ENCODE measurements at places on chromosomes 1 and 21.

DNA sequence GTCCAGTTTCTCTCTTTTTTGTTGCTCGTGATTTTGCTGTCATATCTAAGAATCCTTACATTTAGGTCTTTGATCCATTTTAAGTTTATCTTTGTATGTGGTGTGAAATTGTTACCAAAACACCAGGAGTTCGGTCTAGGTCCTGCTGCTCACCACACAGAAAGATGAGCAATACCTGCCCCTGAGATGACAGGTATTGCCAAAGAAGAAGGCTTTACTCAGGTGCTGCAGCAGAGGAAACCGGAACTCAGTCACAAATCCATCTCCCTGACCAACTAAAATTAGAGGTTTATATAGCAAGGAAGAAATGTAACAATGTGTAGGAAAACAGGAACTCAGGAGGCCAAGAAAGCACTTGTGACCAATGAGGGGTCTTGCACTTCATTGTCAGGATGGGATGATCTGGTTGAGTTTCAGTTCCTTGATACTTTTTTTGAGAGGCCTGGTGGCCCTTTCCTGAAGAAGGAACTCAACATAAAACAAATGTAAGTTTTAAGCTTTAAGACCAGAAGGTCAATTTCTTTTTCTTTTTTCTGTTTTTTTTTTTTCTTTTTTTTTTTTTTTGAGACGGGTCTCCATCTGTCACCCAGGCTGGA is 16.5 kb upstream of the SETDB1 start:
- no peak for DNase-seq

GRCh38 chr1:164648636-164649035 is 89.7 kb downstream of the PBX1 start:
- DNase-seq = no peak

- DNase-seq = no peak
These were observed 6.9 kb upstream of the TMEM269 start for GRCh38 chr1:42777852-42778251.

- DNase-seq = no peak
These were observed 10.1 kb upstream of the GORAB start for GRCh38 chr1:170521818-170522217.

DNA sequence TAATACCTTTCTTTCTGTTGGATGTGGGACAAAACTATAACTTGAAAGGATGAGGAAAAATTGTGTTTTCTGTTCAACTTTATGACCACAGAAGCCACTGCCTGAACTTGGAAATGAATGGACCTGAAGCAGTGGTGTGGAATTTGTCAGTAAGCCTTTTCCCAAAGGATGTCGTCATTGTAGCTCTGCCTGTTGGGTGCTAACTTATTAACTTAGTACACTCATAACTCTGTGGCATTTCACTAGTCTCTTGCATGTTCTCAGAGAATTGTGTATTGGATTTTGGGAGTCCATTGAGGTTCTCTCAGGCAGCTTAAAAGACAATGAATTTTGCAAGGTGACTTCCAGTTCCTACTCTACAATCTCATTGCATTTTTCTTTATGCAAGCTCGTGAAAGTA is 49.6 kb downstream of the KCNK2 start:
- DNase-seq = no peak

DNA sequence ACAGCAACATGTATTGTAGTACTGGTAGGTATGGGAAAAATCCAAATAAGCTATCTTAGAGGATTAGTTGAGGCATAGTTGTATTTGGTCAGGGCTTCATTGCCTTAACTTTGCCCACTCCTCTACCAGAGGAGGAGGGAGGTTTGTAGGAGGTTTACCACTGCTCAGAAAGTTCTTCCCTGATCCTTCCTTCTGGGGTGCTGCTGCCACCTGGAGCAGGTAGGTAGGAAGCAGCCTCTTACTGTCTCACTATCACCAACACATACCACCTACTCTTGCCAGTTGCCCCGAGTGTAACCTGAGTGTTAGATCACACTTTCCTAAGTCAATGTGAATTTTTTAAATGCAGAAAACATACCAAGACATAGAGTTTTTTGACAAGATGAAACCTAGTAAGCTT is 24.1 kb upstream of the ZSWIM5 start:
- no peak for DNase-seq

GRCh38 chr1:227901906-227902640 is 45.7 kb downstream of the WNT9A start:
- DNase-seq = no peak

DNA sequence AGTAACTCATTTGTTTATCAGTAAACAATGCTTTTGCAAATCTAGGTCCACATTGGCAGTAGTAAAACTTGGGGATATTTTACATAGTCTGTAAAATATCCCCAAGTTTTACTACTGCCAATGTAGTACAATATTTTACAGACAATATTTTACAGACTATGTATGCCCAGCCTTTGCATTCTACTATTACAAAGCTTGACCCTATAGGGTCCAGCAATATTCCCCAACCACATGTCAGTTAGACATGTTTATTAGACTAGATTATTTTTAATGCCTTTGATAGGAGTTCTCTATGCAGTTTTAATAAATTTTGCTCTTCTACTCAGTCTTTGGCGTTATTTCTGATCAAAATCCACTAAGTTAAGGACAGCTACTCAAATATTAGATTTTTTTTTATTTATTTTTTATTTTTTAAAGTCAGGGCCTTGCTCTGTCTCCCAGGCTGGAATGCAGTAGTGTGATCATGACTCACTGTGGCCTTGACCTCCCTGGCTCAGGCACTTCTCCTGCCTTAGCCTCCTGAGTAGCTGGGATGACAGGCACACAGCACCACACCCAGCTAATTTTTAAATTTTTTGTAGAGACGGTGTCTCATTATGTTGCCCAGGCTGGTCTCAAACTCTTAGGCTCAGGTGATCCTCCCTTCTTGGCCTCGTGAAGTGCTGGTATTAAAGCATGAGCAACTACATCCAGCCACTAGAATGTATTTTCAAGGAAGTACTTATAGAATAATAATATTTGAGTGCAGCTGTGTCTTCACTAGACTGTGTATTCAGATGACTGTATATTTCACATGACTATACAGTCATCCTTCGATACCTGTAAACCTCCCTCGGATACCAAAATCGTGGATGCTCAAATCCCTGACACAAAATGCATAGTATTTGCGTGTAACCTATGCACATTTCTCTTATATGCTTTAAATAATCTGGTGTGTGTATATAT is 19.8 kb downstream of the MIER1 start:
- no peak for DNase-seq

- DNase-seq = no peak
These were observed 51.7 kb downstream of the SLC16A1 start for GRCh38 chr1:112904071-112904830.

DNA sequence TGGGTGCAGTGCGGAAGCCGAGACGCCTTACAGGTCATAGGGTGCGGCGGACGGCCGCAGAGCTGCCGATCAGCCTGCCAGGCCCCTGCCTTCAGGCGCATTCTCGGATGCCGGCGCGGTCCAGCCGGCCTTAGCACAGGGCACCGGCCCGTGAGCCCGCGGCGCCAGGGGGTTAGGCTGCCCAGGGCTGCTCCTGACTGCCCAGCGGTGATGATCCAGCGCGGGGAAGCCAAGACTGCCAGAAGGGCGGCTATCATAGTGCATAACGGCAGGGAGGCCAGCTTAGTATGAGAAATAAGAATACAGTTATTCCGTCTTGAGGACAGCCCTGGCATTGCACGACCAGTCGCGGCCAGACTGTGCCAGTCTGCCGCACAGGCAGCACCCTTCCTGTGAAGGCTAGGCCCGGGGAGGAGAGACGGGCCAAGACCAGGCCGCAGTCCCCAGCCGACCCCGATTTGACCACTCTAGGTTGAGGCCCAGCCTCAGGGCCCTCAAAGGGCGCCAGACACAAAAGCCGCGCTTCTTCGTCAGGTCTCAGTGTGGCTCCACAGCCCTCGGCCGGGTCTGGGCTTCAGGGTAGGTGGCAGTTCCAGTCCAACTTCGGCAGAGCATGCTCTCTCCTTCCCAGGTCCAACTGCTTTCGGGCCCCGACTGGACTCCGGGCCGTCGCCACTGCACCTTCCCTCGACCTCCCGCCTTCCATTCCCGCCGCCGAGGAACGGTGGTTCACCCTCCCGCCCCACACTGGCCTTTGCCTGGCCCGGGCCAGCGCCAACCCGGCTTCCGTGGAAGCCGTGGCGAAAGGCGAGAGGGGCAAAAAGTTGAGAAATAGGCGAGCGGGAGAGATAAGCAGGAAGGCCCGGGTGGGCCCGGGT is 829 bp downstream of the ALX3 start:
- DNase-seq = no peak

GRCh38 chr1:191022856-191023255 is 545.2 kb upstream of the BRINP3 start:
- no peak for DNase-seq

GRCh38 chr1:196607981-196608380 is 259 bp downstream of the KCNT2 start:
- no peak for DNase-seq

GRCh38 chr1:211198111-211198510 is 61.1 kb upstream of the RCOR3 start:
- DNase-seq = no peak

DNA sequence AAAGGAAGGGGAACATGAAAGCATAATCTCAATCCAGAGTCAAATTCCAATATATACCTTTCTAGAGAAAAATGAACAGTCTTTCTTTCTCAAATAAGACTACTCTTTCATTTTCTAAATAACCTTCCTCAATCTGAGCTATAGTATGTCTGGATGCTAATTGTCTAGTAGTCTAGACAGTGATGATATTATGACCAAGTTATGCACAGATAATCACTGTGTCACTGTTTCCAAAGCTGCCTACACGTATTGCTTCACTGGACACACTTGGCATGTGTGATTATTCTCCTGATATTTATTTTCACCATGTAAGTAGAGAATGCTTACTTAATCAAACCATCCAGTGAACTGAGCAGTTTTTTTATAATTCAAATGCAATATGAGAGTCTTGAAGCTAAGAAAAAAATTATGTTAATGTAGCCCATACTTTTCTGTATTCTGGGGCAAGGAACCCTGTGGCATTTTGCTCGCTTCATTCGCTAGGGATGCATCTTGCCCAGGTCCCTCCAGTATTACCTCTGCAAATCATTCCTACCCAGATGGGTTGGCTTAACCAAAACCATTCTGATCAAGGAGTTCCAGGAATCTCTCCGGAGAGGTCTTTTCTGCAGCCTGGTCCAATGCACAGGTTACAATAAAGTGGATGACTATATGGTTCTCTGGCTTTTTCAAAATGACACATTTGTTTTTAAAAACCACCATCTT is 303.1 kb upstream of the RUNX1 start:
- no peak for DNase-seq

GRCh38 chr1:161899091-161899490 is 124.6 kb downstream of the OLFML2B start:
- DNase-seq = no peak

- no peak for DNase-seq
These were observed 29.3 kb downstream of the PIK3CD start for GRCh38 chr1:9680828-9681227.

DNA sequence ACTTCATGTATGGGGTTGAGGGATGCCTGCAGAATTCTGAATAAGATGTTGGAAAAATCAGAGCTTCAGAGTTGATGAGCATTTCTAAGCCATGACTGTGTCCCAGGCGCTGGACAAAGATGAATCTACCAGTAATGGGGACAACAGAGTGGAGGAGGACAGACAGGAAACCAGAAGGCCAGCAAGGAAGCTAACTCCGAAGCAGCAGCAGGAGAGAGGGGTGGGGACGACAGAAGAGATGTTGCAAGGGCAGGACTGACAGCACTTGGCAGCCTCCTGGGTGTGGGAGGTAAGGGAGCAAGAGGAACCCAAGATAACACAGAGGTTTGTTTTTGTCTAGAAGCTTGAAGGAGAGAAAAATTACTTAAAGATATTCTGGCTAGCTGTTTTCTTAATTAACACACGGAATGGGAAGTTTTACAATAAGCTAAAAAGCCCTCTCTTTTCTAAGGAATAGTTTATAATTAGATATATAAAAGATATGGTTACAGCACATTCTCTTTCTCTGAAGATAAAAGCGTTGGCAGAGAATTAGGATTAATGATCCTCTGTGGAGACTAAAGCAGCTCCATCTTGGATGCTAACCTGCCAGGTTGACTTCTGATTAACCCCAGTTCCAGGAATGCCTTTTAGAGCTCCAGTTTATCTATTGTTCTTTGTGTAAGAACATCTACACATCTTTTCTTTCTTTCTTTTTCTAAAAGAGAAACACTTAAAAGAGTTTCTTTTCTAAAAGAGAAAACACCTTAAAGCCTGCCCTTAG is 92.7 kb downstream of the TENT5C start:
- DNase-seq = no peak

- DNase-seq = no peak
These were observed 44.5 kb upstream of the BMP8B start for GRCh38 chr1:39833121-39833520.

- no peak for DNase-seq
These were observed 26.5 kb upstream of the SLC45A3 start for GRCh38 chr1:205706601-205707502.

- no peak for DNase-seq
These were observed 156.2 kb upstream of the C8B start for GRCh38 chr1:57122031-57122430.

DNA sequence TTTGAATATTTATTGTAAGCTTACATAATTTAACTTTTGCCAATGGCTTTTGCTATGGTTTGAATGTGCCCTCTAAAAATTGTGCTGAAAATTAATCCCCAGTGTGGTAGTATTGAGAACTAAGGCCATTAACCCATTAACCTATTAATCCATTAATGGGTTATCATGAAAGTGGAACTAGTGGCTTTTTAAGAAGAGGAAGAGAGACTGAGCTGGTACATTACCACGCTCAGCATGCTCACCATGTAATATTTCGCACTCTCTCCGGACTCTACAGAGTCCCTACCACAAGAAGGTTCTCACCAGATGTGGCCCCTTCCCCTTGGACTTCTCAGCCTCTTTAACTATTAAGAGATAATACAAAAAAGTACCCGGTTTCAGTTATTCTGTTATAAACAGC is 164.4 kb upstream of the ZRANB2 start:
- DNase-seq = no peak

- no peak for DNase-seq
These were observed 20.5 kb downstream of the PLA2G4A start for GRCh38 chr1:186849271-186849671.

- no peak for DNase-seq
These were observed 66.6 kb downstream of the MAP3K21 start for GRCh38 chr1:233393926-233394680.
